ENCODE measurements at places on chromosomes 5 and 9.

GRCh38 chr9:107674721-107675277 is 185.2 kb upstream of the KLF4 start:
- no peak for DNase-seq

GRCh38 chr9:72649127-72649442 is 127.7 kb downstream of the TMC1 start:
- DNase-seq: no peak

DNA sequence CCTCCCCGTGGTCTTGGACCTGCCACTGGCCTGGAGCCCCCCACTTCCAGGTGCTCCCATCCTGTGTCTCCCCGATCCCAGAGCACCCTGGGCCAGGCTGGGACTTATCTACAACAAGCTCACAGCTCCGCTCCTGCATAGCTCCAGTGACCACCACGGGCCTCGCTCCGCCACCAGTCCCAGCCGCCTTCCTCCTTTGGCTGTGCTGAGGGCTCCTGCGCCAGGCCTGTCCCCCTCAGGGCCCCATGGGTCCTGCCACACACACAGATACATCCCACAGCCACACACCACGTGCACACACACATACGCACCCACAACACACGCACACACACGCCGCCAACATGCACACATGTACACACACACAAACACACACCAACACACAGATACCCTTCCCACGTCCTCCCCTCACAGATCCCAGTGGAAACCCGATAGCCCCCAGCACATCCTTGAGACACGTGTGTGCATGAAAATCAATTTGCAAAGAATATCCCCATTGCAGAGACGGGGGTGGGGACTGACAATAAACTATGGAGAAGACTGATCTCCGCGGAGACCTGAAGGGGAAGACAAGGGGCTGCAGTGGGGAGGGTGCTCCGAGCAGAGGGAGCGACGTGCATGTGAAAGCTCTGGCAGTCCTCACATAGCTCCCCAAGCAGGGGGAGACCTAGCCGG is 18.5 kb upstream of the LAMC3 start:
- no peak for DNase-seq

GRCh38 chr5:173670130-173670651 is 53.7 kb upstream of the BOD1 start:
- no peak for DNase-seq

GRCh38 chr5:121429761-121430160 is 421.9 kb upstream of the FTMT start:
- no peak for DNase-seq

GRCh38 chr5:15286650-15287049 is 213.3 kb upstream of the FBXL7 start:
- DNase-seq: no peak

- no peak for DNase-seq
Observed at GRCh38 chr9:95207403-95207802, 110.1 kb downstream of the FANCC start.

DNA sequence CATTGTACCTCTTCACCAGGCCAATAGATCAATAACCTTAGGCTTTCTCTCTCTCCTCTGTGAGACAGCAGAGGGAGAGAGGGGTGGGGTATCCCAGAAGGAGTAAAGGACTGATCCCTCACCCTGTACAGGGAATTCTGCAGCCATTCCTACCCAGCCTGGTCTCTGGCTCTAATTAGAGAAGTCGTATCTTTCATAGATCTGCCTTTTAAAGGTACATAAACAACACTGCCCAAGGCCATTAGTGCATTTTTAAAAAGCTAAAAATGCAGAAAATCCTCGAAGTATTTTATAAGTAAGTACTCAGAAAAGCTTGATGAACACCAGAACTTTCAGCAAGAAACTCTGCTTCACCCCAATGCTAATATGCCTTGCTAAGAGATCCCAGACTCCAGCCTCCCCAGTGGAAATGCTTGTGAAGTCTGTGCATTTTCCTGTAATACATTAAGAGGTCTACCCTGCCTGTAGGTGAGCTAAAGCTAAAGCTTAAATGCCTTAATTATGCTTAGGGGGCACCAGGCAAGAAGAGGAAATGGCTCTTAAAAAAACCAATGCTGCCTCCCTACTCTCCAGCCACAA is 200.0 kb upstream of the ANKRD55 start:
- DNase-seq: no peak

- DNase-seq: no peak
Observed at GRCh38 chr9:132669319-132669697, 475 bp downstream of the DDX31 start.

DNA sequence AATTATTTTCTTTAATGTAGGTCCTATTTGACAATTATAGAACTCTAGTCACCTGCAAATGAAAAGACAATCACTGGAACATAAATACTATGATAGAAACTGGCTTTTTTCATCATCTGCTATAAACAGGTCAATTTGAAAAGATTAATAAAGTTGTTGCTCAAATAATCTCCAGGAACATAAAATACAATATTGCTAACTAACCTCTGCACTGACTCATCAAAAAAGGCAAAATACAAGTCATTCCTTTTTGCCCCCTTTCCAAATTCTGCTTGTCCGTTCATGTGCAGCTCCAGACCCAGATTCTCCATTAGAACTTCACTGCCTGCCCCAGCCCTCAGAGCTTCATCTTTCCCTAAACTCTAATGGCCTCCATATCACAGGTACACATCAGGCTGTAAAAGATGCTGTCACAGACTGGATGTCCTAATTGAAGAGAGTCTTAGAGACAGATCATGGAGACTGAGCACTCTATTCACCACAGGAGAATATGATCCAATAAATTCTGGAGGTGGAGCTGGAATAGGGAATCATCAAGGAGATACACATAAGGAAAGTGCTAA is 1.6 kb downstream of the DCTN4 start:
- no peak for DNase-seq

DNA sequence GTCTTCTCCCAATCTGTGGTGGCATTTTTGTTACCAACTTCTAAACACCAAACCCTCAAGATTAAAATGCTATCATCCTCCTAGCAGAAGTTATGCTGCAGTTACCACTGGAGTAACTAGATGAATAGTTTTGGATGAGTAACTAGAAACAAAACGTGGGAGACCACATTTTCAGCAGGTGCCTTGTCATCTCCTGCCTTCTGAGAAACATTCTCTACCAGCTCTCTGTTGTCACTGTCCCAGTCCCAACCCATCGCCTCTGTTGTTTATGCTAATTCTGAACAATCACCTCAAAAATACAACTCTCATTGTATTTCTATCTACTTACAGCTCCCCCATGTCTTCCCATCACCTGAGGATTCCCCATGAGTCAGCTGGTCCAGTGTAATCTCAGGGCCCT is 652.5 kb upstream of the ADAMTS16 start:
- no peak for DNase-seq

DNA sequence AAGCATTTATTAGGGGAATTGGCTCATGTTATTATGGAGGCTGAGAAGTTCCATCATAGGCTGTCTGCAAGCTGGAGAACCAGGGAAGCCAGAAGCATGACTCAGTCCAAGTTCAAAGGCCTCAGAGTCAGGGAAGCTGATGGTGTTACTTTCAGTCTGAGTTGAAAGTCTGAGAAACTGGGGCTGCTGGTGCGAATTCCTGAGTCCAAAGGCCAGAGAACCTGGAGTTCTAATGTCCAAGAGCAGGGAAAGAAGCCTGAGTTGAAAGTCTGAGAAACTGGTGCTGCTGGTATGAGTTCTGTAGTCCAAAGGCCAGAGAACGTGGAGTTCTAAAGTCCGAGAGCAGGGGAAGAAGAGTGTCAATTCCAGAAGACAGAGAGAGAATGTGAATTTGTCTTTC is 641.1 kb downstream of the ISL1 start:
- DNase-seq: no peak

DNA sequence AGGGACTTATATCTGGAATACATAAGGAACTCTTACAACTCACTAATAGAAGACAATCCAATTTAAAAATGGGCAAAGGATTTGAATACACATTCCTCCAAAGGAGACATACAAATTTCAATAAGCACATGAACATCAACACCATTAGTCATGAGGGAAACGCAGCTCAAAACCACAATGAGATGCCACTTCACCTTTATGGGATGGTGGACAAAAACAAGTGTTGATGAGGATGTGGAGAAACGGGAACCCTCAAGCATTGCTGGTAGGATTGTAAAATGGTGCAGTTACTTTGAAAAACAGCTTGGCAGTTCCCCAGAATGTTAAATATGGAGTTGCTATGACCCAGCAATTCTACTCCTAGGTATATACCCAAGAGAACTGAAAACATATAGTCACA is 72.7 kb upstream of the IER5L start:
- DNase-seq: no peak

DNA sequence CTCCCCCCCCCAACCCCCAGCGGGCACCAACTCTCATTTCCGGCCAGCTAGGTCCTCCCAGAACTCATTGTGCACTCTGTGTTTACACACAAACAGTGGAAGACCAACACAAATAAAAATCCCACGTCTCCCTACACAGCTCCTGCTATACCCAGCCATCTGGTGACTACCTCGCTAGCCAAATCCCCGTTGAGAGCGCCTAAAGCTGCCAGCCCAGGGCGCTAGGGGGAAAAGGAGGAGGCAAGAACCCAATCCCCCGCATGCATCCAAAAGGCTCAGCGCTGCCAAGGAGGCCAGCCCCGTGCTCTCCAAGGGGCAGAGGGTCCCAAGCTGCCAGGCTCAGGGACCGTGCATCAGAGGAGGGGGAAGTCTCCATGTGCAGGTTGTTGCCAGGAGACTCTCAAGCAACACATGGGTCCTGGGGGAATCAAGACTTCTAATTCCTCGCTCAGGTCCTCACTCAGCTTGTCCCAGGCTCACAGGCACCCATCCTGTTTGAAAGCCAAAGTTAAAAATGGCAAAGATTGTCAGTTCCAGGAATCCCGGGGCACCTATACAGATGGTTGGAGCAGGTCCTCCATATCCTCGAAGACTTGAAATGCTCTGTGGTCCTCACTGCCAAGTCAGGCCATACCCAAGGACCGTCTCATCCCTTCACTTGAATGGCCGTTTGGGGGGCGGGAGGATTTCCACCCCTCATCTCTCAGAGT is 2.7 kb downstream of the ASTN2 start:
- no peak for DNase-seq

DNA sequence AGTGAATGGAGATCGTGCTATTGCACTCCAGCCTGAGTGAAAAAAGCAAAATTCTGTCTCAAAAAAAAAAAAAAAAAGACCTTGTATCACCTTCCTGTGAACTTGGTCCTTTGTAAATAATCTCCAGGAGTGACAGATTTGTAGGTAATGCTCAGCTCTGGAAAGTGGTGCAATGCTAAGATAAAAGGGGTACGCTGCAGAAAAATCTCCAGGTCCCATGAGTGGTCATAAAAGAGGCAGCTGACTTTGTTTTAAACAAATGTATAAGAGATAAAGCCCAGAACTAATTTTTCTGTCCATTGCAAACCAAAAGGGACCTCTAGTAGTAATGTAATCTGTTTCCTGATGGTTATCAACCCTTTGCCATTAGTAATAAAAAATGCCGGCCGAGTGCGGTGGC is 33.7 kb downstream of the RNF44 start:
- DNase-seq: no peak

DNA sequence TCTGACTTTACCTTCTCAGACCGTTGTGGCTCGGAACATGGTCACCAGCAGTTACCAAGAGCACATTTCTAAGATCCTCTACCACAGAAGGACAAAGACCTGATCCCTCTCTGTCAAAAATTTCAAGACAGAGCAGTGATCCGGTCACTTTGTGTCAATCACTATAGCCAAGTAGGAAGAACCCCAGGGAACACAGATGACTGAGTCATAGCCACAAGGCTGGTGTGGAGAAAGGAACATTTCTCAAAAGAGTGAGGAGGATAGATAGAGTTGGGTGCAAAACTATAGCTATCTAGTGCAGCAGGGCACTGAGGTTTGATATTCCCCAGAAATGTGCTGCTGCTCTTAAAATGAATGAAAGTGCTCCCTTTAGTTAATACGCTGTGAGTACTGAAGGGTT is 130.7 kb upstream of the SMIM23 start:
- DNase-seq: no peak

- DNase-seq: no peak
Observed at GRCh38 chr9:81387360-81388106, 301.8 kb downstream of the TLE1 start.

GRCh38 chr9:8679371-8679822 is 879.8 kb upstream of the DMAC1 start:
- peak; percentile 12 for DNase-seq

DNA sequence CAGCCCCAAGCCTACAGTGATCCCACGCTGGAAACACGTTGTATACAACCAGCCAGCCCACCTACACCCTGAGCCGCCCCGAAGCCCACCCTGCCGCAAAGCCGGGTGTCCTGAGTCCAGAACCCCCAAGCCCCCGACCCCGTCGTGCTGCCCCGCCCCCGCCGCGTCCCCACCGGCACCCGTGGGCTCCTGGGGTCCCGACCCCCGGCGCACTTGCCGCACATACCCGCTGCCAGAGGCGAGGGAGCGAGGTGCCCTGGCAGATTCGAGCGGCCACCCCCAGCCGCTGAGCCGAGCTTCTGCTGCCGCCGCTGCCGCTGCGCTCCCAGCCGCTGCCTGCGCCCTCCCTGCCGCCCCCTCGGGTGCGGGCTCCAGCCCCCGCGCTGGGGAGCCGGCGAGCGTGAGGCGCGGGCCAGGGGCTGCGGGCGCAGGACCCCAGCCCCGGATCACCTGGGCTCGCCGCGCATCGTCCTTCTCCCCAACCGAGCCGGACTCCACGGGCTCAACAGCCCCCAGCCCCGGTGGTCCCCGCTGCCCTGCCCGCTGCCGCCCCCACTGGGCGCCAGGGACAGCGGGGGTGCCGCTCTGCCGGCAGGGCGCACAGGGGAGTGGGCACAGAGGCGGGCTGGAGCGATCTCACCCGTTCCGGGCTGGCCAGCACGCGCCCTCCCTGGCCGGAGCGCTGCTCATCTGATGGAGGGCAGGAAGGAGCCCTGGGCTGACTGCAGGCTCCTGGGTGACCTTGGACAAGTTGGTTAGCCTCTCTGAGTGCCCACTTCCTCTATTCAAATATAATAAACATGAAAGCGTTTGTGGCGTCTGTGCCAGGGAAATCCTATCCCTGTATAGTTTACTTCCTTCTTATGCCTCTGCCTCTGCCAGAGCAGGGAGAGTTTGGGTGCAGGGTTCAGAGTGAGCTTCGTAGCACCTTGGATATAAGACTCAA is at the start of gene HTR4:
TSS of gene HTR4 (minus strand) at position 692 of the 946 bp plus-strand sequence. CDS start 17,513 bp downstream, outside the sequence.
- DNase-seq: no peak

GRCh38 chr9:103319979-103320378 is 324.8 kb downstream of the CYLC2 start:
- DNase-seq: no peak

GRCh38 chr9:89577363-89577762 is 27.4 kb upstream of the GADD45G start:
- no peak for DNase-seq

DNA sequence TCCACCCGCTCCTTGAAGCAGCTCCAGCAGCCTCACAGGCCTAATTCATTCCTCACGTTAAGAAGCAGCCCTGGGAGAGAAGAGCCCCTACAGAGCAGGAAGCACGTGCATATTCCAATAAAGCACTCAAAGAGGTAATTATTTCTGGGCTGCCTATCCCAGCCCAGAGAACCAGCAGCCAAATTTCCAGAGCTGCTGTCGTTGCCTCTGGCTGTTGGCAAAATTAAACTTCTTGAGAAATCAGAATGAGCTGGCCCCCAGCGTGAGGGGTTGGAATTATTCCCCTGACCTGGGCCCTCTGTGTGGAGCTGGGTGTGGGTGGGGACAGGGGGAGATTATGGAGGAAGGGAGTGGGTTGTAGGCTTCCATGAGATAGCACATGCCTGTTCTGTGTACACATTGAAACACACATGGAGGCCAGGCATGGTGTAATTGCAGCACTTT is 86.8 kb upstream of the HSPA9 start:
- DNase-seq: no peak
